ENCODE measurements at places on chromosomes 12 and 14.

DNA sequence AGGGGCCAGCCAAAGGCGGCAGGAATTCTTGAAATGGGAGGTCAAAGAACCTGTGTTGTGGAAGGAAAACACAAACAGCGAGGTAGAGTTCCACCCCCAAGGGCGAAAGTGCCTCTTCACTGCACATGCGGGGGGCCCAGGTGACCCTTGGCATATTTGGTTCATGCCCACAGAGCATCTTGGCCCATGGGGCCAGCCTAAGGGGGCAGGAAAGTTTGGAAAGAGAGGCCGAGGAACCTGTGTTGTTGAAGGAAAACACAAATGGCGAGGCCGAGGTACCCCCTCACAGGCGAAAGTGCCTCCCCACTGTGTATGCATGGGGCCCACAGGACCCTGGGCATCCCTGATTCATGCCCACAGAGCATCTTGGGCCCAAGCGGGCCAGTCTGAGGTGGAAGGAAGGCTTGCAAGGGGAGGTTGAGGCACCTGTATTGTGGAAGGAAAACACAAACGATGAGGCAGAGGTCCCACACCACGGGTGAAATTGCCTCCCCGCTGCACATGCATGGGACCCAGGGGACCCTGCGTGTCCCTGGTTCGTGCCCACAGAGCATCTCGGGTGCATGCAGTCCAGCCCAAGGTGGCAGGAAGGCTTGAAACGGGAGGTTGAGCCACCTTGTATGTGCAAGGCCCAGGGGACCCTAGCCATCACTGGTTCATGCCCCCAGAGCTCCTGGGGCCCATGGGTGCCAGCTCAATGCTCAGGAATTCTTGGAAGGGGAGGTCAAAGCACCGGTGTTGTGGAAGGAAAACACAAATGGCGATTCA is 384.1 kb downstream of the ALG10 start:
- DNase-seq = peak; percentile 7

DNA sequence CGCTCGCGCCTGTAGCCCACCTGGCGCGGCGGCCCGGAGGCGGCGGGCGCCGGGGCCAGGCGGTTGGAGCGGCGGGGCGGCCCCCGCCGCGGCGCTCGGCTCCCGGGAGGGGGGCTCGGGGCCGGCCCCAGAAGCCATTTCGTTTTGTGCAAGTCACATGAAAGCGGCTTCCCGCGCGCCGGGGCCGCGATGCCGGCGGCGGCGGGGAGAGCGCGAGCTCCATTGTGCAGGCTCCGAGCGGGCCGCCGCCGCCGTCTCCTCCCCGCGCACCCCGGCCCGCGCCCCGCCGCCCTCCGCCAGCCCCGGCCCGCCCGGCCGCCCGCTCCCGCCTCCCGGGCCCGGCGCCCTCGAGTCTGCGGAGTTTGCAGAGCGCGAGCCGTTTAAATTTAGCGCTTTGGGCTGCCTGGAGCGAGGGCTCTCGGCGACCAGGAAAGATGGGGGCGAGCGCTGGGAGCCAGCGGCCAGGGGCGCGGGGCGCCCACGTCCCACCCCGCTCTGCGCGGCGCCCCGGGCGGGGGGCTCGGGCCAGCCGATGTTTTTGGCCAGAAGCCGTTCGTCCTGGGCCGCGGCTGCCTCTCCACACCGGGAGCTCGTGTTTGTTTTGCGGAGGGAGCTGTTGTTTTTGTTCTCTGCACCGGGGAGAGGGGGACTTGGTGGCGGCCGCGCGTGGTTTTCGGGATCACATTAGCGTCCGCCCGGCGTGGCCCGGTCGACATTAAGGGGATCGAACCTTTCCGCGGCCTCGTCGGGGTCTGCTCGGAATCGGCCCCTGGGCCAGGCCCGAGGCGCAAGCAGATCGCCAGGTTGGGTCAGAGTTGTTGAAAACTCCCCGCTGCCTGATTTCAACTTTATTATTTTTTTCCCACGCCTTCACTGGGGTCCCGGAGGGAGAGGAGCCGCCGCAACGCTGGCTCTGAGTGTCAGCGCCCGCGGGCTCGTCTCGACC is 982 bp downstream of the BCL7A start:
- no peak for DNase-seq

DNA sequence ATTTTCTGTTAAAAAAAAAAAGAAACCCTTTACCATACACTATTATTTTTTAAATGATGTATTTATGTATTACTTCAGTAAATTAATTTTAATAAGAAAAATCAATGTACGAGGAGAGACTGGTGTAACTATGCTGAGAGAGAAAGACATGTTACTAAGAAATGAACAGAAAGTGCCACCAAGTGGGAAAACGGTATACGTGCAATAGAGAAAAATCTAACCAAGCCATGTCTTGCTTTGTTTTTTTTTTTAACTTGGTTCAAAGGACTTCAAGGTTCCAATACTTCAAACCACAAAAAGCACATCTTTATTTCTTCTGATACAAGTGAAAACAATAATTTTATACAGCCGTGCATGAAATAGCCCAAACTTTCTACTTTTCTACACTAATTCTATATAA is 22.9 kb downstream of the NDUFA12 start:
- DNase-seq = no peak

DNA sequence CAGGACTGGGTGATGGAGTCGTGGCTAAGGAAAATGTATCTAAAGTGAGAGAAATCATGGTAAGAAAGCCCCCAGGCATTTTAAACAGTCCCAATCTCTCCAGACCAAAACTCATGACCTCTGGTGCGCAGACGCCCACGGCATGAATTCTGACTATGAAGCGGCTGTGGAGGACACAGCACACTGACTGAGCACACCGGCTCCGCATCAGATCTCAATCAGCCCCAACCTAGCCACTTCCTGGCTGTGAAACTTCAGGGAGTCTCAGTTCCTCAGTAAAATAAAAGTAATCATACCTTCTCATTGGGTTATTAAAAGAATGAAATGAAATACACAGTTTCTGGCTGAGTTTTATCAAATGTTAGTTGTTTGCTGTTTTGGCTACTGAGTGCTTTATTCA is 38.7 kb downstream of the SETD3 start:
- DNase-seq = no peak

- no peak for DNase-seq
Measured at GRCh38 chr14:93183596-93184317, 940 bp downstream of the MOAP1 start.

DNA sequence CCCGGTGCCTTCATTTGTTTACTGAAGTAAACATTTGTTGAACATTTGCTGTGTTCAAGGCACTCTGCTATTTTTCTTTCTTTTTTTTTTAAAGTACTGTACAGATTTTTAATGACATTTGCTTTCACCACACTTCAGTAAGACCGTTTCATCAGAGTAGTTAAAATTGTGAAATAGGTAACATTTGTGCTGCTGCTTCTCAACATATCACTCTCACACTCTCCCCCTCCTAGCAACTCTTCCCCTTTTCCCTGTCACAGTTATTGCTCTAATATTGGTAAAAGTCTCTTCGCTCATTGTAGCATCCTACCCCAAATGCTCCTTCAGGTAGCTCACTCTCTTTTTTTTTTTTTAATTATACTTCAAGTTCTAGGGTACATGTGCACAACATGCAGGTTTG is 49.6 kb downstream of the SRGAP1 start:
- no peak for DNase-seq

GRCh38 chr14:51534610-51535011 is 117.1 kb upstream of the FRMD6 start:
- DNase-seq = no peak

DNA sequence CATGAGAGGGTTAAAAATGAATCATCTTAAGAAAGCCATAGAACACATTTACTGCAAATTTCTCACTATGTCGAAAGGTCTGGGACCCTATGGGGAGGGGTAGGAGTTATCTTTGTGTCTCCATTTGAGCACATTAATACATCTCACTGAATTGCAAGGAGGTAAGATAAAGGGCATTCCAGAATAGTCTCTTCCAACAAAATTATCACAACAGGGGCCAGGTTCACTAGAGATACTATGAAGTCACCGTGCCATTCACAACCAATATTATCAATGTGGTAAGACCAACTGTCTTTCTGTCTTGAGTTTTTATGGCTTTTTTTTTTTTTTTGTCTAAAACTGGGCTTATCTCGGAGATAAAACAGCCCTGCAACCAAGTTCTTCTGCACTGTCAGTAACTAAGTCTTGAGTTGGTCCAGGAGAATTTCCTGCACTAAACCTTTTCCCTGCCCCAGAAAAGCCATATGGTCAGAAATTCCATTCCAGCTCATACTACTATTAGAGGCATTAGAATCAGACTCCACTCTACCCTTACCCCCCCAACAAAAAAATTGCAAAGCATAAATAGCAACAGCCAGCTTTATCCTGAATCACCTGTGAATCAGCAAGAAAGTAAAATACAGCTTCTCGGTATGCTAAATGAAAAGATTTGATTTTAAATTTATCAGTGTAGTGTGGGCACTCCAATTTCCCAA is 79.7 kb downstream of the PTPRR start:
- no peak for DNase-seq

DNA sequence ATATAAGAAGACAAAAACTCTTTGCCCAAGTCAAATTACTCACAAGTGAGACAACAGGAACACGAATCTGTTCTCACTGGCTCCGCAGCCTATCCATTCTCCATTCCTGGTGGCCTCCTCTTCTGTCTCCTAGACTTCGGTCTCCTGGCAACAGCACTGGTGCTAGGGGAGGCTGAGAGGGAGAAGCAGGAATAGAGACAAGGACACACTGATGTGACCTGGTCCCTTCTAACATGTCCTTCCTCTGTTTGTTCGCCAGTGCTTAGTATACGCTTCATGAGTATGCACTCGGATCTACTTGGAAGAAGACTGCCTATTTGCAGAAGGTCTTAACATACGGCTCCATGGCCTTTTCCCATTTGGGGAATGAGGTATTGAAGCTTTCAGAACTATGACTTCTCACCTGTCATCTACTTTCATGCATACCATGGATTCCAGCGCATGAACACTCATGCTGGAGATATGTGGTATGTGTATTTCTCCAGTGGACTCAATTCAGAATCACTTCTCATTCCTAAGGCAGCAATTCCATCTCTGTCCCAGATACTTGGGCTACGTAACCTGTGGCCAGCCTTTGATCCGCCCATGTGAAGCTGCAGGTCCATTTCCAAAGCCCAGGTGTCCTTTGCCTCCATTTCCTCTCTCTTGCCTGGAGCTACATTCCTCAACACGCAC is 33.9 kb downstream of the BHLHE41 start:
- no peak for DNase-seq

GRCh38 chr14:44446965-44447364 is 60.1 kb downstream of the FSCB start:
- no peak for DNase-seq

- peak; percentile 26 for DNase-seq
Measured at GRCh38 chr12:121033625-121034349, 5.3 kb downstream of the OASL start.

DNA sequence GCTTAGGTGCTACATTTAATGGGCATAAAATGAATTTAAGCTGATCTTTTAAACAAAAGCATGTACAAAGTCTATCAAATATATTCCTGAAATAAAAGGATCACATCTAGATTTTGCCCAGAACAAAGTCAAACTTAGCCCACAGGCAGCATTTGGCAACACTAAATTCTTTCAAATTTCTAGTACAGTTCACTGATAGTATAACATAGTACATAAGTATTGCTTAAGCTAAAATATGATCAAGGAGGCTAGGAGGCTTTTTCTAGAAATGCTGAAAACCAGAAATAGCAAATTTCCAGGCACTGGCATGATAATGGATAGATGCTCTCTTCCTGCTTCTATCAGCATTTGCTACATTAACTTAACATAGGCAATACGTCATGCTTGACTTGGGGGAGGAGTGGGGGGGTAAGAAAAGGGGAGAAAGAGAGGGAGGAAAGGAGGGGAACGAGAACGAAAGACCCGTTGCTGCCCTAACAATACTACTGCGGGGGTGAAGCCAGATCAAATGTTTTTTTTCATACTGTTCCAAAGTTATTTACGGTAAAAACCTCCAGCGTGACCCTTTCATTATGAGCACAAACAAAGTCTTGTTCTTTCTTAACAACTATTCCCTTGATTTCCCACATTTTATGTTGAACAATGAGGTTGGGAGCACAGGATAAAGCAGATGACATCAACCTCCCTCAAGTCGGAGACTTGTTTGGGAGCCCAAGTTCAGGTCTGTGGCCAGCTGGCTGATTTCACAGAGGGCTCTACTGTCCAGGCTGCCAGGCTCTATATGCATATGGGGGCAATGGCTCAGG is 10.6 kb downstream of the TMED10 start:
- DNase-seq = no peak

DNA sequence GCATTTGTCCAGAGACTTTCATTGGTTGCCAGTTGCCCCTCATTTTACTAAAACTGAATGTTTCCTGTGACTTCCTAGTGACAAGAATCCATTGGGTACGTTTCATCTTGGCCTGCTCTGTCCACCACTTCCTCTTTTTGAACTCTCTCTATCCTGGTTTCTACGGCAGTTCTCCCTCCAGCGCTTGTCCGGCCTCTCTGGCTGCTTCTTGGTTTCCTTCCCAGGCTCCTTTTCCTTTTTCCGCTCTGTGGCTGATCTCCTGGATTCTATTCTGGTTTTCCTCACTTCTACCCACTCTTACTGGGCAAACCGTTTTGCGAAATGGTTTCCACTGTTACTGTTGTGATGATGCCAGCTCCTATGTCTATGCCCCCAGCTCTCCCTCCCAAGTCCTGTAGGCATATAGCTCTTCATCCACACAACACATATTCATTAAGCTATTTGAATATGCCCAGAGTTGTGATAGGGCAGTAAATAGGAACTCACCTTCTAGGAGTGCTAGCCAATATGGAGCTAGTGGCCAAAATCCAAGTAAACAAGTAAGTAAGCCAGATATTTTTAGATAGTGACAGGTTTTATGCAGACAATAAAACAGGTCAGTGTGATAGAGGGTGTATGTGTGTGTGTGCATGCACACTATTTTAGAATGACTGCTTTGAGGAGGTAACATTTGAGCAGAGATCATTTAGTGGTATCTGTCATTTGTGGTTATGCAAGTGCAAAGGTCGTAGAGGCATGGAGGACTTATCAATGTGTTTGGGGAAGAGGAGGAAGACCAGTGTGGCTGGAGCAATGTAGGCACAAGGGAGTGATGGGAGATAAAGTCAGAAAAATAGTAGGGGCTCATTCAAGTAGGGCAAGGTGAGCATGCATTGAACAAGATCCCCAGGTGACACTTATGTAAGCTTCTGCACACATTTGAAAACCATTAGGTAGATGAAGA is 27.9 kb upstream of the CTDSP2 start:
- no peak for DNase-seq

DNA sequence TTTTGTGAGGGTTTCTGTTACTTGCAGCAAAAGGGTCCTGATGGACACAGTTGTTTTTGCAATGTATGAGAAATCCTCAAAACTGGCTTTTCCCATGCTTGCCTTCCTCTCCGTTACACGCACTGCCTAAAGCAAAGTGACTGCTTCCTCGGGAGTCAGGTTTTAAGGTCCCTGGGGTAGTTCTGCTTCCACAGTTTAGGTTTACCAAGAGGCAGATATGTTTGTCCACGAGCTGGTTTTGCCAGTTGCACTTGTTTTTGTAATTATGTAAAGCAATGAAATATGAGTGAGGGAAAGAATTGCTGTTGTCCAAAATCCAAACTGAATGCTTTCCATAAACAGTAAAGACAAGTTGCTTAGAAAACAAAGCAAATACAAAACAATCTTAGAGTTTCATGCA is 290.7 kb upstream of the AMIGO2 start:
- DNase-seq = no peak

GRCh38 chr12:103884316-103884715 is 43.3 kb upstream of the NT5DC3 start:
- no peak for DNase-seq

Data from central memory CD8-positive, alpha-beta T cell (primary cell).